ENCODE measurements at places on chromosomes 4 and X. TPM values are rescaled to one million over a fixed set of nuclear protein-coding genes. Genes with fewer than 3 reads are reported as not detected.

The KLB gene
- polyA plus RNA-seq = 0.26 TPM

The TCP11X2 gene
- 0.68 TPM for polyA plus RNA-seq

The YY2 gene
- 2.8 TPM for polyA plus RNA-seq

The MAGEA4 gene
- not detected for polyA plus RNA-seq

The CT45A9 gene
- not detected for polyA plus RNA-seq

The KDR gene
- polyA plus RNA-seq = 67.9 TPM

The HMGB2 gene
- polyA plus RNA-seq = 445 TPM

The GAGE12J gene
- not detected for polyA plus RNA-seq

The C4orf50 gene
- 0.01 TPM for polyA plus RNA-seq

DNA sequence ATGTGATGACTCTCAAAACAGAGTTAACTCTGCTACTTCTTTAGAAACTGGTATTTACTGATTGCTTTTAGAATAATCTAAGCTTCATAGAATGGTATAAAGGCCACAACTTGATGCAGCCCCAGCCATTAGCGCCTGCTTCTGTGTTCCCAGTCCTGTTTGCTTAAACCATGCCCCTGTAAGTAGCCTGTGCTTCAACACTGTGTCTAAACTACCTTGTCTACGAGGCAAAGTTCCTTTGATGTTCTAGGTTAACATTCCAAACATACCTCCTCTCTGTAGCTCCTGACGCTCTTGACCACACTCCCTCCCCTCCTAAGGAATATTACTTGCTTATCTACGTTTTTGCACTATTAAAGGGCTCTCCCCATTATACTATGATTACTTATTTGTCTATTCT, 352.5 kb upstream of the ADGRL3 start:
- no peak for DNase-seq

DNA sequence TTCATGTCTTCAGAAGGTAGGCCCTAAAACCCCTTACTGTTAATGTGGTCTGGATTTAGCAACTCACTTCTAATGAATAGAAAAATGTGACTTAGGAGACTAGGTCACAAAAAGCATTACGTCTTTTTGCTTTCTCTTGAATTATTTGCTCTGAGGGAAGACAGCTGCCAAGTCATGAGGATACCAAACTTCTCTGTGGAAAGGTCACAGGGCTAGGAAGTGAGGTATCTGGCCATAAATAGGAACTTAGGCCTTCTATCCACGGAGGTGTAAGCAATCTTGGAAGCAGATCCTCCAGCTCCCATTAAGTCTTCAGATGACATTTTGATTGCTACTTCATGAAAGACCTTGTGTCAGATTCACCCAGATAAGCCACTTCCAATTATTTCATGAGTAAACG, 120.6 kb downstream of the JADE1 start:
- DNase-seq = no peak

GRCh38 chr4:110130576-110131358, 67.6 kb downstream of the ELOVL6 start:
- no peak for DNase-seq

- no peak for DNase-seq
Measured at GRCh38 chr4:85784348-85784747, 309.4 kb downstream of the ARHGAP24 start.

DNA sequence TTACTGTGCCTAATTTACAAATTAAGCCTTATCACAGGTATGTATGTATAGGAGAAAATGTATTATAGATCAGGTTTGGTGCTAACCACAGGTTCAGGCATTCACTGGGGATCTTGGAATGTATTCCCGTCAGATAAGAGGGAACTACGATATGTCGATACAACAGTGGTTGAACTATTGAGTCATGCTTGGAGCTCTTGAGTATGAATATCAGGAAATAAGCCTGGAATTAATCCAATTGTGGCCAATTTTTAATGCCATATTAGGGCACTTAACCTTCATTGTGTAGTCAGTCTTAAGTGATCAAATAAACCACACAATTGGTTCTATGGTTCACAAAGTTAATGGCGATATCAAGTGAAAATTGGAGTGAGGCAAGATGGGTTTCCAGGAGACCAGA, 556.5 kb downstream of the IL1RAPL1 start:
- DNase-seq = no peak

DNA sequence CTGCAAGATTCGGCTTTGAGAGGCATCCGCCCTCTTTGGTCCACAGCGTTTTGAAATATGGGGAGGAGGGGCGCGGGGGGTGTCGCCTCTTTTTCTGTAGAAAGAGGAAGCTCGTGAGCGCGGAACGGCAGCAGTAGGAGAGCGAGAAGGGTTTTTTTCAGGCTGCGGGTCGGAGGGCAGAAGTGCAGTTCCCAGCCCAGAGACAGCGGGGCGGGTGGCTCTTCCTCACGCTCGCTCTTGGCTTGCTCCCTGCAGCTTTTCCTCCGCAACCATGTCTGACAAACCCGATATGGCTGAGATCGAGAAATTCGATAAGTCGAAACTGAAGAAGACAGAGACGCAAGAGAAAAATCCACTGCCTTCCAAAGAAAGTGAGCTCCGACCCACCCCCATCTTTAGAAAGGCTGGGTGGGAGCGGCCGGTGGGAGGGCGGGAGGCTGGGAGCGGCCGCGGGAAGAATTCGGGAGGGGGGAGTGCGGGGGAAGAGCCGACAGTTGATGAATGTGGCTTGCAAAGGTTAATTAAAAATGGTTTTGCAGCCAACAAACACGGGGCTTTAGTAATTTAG, 1.2 kb downstream of the TMSB4X start:
- no peak for DNase-seq

GRCh38 chrX:15744181-15744867, 6.3 kb downstream of the CA5B start:
- DNase-seq = no peak

GRCh38 chr4:99723612-99724011, 66.0 kb upstream of the C4orf54 start:
- DNase-seq = no peak

DNA sequence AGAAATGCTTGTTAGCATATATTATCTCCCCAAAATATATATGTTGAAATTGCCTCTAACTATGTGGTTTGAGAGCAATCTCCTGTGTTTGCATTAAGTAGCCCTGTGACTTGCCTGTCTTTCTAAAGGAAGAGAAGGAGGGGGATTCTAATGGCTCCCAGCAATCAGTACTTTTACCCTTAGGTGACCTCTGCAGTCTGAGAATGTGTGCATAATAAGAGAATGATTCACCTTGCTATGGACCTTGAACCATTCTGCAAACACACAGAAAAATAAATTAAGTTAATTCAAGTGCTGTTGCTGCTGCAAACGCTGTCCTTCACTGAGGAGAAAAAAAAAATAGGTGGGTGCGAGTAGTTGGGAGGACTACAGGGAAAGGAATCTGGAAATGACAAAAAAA, 322.2 kb downstream of the IQCM start:
- DNase-seq = no peak

DNA sequence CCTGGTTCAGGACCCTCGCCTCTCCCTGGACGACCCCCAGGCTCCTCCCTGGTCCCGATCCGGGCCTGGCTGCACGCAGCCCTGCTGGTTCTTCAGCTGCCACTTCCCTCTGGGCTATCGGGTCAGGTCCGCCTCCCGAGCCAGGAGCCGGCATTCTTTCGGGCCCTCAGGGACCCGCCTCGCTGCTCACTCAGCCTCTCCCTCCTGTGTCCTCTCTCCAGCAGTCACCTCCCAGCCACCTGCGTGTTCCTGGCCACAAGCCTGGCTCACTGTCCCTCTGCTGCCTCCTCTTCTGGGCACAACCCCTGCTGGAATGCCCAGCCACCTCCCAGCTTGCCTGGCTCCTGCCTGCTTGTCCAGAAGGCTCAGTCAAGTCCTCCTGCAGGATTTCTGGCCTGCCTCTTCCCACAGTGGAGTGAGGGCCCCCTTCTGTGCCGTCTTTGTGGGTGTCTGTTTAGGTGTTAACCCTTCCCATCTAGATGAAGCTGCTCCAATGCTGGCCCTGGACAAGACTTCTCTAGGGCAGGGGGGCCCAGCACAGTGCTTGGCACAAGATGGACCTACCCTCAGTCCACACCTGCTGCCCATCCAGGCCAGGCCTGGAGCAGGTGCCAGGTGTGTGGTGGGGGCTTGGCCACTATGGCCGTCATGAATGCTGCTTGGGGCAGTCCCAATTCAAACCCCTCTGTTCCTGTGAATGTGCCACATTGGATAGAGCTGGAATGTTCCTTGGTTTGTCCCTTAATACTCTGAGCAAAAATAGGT, 2.2 kb downstream of the WFS1 start:
- no peak for DNase-seq

DNA sequence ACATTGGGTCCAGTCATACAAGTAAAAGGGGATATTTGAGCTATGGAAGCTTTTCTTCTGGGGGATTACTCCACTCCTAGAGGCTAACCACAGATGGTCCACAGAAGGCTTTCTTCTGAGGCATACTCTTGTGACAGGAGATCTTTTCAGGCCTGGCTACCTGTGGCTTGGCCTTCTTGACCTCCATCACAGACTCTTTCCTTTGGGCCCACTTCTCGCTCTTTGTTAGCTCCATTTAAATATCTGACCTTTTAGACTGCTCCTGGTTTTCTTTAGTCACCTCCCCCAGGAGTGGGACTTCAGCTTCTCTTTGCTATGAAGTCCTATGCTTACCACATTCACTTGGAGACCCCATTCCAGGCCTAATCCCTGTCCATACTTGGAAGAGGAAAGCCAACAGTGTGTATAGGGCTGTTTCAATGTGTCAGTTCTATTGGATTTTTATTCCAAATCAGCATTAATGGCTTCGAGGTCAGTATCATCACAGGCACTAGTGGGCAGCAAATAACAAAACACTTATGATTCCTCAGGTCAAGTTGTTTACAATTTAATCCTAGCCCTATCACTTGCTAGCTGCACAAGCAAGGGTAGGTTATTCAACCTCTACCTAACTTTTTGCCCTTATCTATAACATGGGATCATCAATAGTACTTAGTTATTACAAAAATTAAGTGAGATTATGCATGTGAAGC, 26.3 kb downstream of the GPC3 start:
- DNase-seq = no peak

DNA sequence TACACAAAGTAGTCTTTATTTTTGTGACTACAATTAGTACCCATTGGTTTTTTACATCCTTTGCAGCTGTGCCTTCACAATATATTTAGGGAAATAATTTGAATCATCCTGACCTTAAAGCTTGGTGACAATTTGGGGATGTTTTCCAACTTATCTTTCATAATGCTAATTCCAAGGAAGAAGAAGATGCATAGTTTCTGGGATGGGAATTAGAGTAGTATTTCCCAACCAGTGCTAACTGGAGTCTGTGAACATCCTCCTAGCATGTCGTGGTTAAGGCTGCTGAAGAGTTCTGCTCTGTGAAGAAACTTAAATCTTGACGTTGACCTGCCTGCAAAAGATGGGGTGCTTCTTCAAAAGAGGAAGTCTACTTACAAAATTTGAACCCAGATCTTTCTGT, 173.5 kb downstream of the ANK2 start:
- no peak for DNase-seq

- no peak for DNase-seq
Measured at GRCh38 chrX:154540897-154541535, 5.6 kb downstream of the G6PD start.

Measured in right renal cortex interstitium (tissue), 3 donors.